Stimulated activated CD4-positive, alpha-beta T cell treated with anti-CD3 and anti-CD28 coated beads, TNF-alpha, amount 100 ng/mL, for 48 hours (primary cell): ENCODE measurements at places on chromosomes 1 and 21.
A peak's percentile ranks its signal among the peaks of the same experiment; 100 is the strongest.

GRCh38 chr1:183769956-183770815 lies 34.7 kb upstream of the RGL1 start:
- no peak for DNase-seq

- DNase-seq: no peak
Measured at GRCh38 chr1:242448910-242449645, 75.4 kb downstream of the PLD5 start.

- DNase-seq: no peak
Measured at GRCh38 chr1:106861110-106861509, 195.4 kb upstream of the PRMT6 start.

DNA sequence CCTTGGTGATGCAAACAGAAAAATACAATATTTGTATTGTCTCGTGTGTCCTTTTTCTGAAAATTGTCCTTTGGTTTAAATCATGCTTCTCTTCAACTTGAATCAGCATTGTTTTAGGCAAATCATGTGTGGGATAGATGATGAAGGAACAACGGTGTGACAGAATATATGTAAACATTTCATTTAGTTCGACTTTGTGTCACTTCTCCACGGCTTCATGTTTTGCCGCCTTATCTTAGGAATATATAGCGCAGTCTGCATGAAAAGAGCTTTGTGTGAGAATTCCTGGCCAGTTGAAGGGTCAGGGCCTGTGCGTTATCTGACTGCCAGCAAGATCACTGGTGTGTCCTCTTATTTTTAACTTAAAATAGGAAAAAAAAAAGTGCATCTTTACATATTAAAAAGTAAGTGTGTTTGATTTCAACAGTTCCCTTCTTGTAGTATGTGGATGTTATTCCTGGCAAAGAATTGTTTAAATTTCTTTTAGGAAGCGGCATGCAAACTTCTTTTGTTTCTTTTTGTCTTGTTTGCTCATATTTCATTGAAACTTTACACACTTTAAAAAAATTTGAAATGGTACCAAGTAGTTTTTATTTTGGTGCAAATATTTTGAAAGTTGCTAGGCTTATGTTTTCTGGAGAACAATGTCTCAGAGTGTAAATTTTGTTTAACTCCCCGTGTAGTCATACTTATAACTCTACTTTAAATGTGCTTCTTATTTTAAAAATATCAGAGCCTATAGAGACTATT lies 465.2 kb downstream of the USP25 start:
- DNase-seq: no peak

DNA sequence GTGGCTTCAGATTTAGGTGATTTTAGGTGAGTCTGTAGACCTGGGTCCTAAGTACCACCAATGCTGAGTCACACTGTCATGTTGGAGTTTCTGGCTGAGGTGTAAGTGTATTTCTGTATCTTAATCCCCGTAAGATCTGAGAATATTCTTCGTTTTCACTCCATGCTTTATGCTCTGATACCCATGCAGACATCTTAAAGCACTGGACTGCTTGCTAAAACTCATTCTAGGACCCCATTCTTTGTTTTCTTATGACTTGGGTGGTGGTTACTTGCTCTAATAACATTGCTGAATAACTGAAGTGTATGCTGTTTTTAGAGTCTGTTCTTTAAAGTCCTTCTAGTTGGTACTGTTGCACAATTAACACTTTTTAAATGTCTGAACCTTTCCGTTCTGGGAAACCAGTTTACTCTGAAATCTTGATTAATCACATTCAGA lies 36.6 kb downstream of the CDC42 start:
- DNase-seq: no peak

DNA sequence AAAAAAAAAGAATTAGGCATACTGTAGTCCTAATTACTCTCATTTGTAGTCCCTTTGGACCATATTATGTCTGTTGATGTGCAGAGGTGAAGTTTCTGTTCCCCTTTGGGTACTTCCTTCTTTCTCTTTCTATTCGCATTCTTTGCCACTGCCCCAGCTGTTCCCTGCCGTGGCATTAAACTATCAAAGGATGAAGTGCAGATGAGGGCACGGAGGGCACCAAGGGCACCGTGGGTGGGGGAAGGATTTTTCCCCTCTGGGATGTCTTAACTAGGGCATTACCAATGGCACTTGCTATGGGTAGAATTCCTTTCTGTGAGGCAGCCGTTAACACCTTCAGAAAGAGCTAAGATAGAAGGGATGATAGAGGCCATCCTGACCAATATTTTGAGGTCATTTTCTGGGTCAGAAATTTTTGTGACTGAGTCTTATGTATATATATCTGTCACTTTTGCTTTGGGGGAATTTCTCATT lies 4.9 kb upstream of the MAPKAPK2 start:
- no peak for DNase-seq

- no peak for DNase-seq
Measured at GRCh38 chr1:21559788-21560567, 50.8 kb downstream of the ALPL start.

DNA sequence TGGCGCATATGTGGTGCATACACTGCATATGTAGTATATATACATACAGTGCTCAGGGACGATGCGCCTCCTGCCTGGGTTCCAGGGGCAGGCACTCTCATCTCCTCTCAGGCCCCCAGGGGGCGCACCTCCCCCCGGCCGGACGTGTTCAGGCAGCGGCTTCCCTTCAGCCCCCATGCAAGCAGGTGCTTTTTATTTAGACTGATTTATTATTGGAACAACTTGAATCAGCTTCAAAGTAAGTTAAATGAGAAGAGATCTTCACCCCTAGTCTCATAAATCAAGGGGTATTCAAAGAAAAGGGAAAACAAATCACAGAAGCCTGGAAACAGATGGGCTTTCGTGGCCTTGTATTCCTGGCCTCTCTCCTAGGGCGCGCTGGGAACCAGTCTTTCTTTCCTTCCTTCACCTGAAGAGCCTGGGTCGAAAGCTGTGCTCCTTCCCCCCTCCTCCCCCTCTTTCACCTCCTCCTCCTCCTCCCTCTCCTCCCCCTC lies 64.6 kb downstream of the UBIAD1 start:
- DNase-seq: peak; percentile 52

GRCh38 chr1:221310180-221310579 lies 430.9 kb downstream of the HLX start:
- DNase-seq: no peak

DNA sequence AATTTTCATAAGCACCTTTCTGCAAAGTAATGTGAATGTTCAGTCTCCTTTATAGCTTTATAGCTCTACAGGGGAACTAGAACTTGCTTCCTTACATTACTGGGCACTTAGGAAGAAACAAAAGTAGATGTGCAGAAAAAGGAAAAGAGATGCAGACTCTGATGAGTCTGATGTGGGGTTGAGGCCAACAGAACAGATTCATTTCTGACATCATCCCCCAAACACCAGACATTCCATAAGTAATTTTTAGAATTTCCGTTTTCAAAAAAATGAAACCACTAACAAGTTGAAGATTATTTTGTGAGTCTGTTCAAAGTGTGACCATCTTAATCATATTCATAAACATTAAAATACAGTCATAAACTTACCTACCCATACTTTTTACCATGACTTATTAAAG lies 96.0 kb downstream of the NRIP1 start:
- DNase-seq: no peak

- DNase-seq: no peak
Measured at GRCh38 chr1:53696051-53696450, 42.9 kb downstream of the GLIS1 start.

DNA sequence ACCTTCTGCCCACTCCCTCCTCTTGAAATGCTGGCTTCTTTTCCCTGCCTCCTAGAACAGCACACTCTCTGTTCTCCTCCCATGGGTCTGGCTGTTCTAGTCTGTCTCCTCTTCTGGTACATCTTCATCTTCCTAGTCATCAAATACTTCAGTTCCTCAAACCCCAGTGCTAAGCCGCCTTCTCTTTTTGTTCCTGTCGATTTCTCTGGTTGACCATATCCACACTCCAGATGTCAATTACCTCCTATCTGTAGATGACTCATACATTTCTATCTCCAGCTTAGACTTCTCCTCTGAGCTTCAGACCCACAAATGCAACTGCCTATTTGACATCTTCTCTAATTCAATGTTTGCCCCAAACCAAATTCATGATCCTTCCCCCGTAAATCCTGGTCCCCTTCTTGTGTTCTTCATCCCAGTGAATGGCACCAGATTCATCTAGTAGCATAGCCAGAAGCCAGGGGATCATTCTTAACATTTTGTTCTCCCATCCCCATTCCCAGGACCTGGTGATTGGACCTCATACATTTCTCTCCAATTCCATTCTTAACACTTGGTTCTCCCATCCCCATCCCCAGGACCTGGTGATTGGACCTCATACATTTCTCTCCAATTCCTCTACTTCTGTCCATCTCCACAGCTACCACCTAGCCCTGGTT lies 35.9 kb downstream of the USP24 start:
- DNase-seq: no peak

DNA sequence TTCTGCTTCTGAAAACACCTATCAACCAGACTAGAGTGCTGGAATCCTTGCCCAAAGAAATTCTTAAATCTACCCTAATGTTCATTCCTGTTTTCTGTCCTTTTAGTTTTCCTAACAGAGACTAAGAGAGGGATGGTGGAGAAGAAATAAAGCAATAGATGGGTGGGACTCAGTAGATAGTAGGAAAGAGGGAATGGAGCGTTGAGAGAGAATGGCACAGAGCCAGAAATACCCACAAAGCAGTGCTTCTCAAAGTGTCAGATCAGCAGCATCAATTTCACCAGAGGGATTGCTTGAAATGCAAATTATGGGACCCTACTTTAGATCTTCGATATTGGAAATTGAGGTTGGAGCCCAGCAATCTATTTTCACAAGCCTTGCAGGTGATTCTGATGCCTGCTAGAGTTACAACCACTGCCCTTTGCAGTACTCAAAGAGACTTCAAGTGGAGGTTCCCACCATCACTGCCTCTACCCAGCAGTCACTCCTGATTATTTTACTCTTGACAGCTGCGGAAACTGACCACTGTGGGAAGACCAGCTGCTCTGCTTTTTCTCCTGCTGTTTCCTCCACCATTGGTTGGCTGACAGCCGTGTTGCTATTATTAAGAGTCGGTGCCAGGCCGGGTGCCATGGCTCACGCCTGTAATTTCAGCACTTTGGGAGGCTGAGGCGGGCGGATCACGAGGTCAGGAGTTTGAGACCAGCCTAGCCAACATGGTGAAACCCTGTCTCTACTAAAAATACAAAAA lies 11.4 kb upstream of the PRPF3 start:
- no peak for DNase-seq

- DNase-seq: no peak
Measured at GRCh38 chr1:31624309-31624708, 6.8 kb downstream of the HCRTR1 start.

GRCh38 chr1:232471250-232471649 lies 158.7 kb downstream of the SIPA1L2 start:
- no peak for DNase-seq

- no peak for DNase-seq
Measured at GRCh38 chr1:156993426-156994147, 52.0 kb downstream of the ARHGEF11 start.

GRCh38 chr1:89844241-89844807 lies 23.5 kb downstream of the LRRC8D start:
- DNase-seq: no peak

DNA sequence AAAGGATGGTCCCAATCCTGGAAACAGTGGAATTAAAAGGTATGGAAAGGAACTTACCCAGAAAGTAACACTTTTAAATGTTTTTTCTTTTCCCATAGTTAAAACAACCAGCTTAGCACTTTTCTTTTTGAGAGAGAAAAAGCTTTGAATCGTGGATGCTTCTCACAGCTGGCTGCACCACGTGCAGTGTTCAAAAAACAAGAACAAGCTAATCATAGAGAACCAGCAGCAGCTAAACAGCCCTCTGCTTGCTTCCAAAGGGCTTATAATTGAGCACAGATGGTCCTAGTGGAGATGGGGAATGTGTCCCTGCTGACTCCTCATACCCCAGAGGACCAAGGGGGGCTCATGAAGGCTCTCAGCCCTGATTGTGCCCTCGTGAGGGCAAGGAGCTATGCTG lies 26.4 kb downstream of the UTP25 start:
- DNase-seq: no peak

- no peak for DNase-seq
Measured at GRCh38 chr1:45026446-45026845, 14.4 kb downstream of the UROD start.

- DNase-seq: no peak
Measured at GRCh38 chr1:180896161-180896560, 16.5 kb upstream of the KIAA1614 start.

- no peak for DNase-seq
Measured at GRCh38 chr21:32114419-32115035, 164.3 kb downstream of the MIS18A start.

GRCh38 chr1:7070389-7071029 lies 285.3 kb downstream of the CAMTA1 start:
- DNase-seq: peak; percentile 38

- DNase-seq: no peak
Measured at GRCh38 chr1:167491586-167492461, 26.5 kb downstream of the CD247 start.

- DNase-seq: no peak
Measured at GRCh38 chr1:171220581-171221054, 27.7 kb upstream of the FMO1 start.

DNA sequence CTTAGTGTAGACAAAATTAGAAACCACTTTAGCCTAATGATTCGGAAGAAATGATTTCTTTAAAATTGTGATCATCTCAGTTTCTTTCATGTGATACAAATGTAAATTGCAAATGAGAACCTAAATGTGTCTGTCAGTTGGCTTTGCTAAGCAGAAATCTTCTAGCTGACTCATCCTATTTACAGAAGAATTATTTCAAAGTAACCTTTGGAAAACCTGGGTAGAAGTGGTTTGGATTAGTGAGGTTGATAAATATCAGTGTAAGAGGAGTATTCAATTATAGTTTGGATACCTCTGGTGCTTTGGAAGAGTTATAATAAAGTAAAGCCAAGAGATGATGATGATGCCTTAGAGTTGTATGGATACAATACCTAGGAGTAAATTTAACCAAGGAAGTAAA lies 37.4 kb downstream of the CC2D1B start:
- no peak for DNase-seq

DNA sequence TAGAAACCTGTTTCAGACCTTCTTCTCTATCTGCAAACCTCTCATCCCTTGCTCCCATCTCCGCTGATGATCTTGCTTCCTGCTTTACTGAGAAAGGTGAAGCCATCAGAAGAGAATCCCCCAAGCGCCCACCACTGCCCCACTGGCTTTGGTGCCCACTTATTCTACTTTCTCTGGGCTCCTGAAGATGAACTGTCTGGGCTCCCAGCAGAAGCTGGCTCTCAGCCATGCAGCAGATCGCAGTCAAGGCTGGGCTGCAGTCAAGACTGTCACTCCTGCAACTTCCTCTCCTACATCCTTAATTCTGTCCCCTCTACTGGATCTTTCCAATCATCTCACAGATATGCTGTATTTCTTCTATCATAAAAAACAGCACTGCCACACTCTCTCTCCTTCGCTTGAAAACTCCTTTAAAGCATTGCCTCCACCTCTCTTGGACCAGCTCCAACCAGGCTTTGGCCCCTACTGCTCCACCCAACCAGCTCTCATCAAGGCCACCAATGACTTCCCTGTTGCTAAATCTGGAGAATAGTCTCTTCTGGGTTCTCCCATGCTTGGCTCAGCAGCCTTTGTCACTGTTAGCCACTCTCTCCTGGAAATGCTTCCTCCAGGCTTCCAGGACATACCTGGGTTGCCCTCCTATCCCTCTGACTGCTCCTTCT lies 25.8 kb downstream of the TRIM62 start:
- no peak for DNase-seq
